Endothelial cell (in vitro differentiated cells): ENCODE measurements at places on chromosomes 2 and 18. TPM values are rescaled to one million over a fixed set of nuclear protein-coding genes. Genes with fewer than 3 reads are reported as not detected.

DNA sequence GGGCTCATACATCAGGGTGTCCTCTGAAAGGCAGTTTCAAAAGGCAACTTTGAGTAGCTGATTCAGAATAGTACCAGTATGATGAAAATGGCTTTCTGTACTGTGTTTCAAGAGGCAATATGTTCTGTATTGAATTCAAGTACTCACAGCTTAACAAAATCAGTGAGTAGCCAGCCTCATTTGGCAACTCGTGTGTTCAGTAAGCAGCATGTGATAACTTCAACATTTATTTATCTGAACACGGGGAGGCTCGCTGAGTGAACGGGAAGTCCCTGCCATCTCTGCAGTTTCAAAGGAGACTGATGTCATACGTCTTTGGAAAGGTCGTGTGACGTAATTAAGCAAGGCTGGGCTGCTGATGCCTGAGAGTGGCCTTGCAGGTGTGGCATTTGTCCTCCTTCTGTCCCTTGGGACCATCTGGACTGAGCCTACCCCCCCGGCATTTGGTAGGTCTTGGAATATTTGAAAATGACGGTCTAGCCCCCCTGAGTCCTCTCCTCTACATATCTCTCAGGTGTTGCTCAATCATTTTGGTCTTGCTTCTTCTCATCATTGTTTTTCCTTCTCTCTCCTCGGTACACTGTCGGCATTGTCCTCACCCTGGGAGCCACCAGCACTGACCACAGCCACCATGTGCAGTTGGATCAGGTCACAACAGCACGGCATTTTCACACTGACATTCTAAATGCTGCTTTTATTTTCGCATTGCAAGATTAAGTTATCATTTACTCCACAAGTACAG is 62.8 kb downstream of the SMIM21 start:
- DNase-seq, result no peak

DNA sequence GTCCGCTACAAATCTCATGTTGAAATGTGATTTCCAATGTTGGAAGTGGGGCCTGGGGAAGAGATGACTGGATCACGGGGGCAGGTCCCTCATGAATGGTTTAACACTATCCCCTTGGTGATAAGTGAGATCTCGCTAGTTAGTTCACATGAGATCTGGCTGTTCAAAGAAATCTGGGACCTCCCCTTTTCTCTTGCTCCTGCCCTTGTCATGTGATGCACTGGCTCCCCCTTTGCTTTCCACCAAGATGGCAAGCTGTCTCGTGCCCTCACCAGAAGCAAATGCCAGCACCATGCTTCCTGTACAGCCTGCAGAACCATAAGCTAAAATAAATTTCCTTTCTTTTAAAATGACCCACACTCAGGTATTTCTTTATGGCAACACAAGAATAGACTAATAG is 57.3 kb upstream of the C2orf15 start:
- DNase-seq, result no peak

GRCh38 chr2:17578466-17578928 is 38.0 kb downstream of the VSNL1 start:
- DNase-seq, result no peak

Gene FZD7
- 42.2 TPM for total RNA-seq

Gene MC2R
- not detected for total RNA-seq
